ENCODE measurements at places on chromosomes 1 and 21.
A peak's percentile ranks its signal among the peaks of the same experiment; 100 is the strongest.

- no peak for DNase-seq
These were observed 30.0 kb downstream of the PODN start for GRCh38 chr1:53091841-53092645.

- DNase-seq, result no peak
These were observed 36.4 kb downstream of the BTG3 start for GRCh38 chr21:17576080-17576835.

DNA sequence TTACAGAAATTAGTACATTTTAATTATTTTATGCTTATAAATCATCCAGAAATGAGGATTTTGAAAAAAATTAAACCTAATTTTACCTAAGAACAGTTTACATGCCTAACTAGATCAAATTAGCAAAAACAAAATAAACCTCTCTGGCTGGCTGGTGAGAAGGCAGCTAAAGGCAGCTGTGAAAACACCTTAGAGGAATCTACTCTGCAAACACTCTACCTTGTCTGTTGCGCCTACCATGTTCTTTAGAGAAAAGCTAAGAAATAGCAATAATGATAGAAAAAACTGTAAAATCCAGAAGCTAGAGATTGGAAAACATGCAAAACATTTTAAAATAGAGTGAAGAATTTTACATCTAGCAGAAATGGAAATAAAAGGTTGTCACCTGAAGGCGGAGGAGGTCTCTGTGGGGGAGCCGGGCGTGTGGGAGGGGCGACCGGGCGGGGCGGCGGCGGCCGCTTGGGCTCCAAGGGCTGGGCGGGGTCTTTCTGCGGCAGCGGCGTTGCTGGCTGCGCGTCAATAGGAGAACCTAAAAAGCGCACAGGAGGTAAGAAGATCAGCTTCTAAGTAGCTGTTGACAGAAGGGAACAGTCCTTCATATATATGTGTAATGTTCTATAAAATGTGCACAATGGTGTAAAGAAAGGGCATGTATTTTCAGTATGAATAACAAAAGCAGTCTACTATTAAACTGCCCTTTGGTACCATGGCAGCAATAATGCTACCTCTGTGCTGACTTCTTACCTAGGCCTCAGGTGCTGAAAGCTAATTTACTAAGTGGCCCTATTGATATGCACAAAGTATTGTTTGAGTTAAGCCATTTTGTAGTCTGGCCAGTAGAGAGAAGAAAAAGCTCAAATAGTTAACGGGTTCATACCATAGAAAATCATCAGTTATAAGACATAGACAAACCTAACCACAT is 33.3 kb upstream of the CFAP298 start:
- DNase-seq, result peak; percentile 14

DNA sequence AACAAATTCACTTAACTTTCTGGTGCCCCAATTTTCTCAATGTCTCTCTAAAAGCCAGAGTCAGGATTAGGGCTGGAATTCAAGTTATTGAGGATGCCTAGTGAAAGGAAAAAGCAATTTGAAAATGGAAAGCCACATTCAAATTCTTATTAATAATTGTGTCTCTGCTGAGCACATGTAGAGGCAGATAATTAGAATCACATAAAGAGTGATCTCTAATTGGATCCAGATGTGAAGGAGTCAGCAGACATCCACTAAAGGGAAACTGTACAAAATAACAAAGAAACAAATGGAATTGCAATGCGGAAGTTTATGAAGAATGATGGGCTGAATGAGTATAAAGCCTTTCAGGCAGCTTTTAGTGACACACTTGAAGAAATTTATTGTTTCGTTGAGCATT is 482.6 kb downstream of the TTLL7 start:
- no peak for DNase-seq

GRCh38 chr1:172352435-172352834 is 68.0 kb upstream of the C1orf105 start:
- no peak for DNase-seq

DNA sequence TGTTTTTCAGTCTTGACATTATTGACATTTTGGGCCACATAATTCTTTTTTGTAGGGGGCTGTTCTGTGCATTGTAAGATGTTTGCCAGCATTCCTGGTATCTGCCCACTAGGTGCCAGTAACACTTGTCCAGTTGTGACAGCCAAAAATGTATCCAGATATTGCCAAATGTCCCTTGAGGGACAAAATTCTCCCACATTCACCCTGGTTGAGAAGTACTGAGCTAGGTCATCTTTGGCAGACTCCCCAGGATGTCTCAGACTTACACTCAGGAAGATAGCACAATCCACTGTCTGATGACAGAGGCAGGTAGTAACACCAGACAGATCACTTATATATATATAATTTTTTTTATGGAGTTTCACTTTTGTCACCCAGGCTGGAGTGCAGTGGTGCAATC is 5.9 kb downstream of the CD48 start:
- DNase-seq, result no peak

- DNase-seq, result no peak
These were observed 228.1 kb downstream of the OMA1 start for GRCh38 chr1:58318157-58319005.

GRCh38 chr1:29303201-29304024 is 67.1 kb downstream of the PTPRU start:
- DNase-seq, result no peak

DNA sequence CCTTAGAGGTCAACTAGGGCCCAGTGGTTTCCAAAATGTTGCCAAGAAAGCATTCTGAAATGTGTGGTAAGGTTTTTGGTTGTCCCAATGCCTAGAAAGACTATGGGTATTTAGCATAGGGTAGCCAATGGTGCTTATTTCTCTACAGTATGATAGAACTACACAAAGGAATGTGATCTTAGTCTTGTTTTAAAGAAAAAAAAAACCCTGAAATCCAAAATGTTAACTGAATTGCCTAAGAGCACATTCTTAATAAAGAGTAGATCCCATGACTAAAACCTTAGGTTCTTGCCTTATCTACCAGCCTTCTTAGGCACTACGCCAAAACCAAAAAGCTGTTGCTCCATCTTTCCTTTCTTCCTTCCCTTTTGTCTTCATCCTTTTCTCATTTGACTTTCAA is 428.2 kb downstream of the MRPL39 start:
- no peak for DNase-seq

- no peak for DNase-seq
These were observed 89.3 kb upstream of the QSOX1 start for GRCh38 chr1:180065408-180065807.

- no peak for DNase-seq
These were observed 21.6 kb downstream of the FAM151A start for GRCh38 chr1:54601730-54602129.

GRCh38 chr1:43828574-43828973 is 105.0 kb upstream of the ARTN start:
- DNase-seq, result no peak

DNA sequence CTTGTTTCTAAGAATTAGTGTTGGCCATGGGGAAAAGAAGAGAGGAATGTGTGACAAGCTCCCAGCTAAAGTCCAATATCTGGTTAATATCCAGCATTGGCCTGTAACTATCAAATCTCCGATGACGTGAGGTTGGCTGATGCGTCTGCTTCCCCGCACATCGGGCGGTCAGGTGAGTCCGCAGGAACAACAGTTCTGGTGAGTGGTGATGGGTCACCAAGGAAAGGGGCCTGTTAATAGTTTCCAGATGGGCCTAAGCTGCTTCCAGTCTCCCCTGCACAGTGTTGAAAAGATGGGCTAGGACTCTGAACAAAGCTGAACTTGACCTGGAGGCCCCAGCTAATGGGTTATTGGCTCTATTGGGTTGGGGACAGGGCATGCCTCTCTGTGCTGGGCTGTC is 193.1 kb upstream of the EDN2 start:
- DNase-seq, result no peak

- no peak for DNase-seq
These were observed 660.7 kb downstream of the PTPRU start for GRCh38 chr1:29896791-29897714.

- DNase-seq, result no peak
These were observed 16.0 kb upstream of the PDE9A start for GRCh38 chr21:42637267-42638041.

DNA sequence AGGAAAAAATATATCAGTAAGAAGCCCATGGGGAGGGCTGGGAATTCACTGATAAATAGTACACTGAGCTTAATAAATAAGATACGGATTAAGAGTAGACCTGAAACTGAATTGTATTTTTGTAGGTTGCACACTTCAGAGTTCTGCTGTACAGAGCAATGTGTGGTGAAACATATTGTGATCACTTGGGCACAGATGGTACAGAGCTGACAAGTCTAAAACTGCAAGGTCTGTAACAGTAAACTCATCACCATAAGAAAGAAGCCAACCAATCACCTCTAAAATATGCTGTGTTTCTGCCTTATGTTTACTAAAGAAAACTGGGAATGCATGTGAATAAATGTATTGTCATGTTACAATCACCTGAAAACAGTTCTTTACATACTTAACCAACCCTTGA is 360.7 kb downstream of the MRPL39 start:
- DNase-seq, result no peak

DNA sequence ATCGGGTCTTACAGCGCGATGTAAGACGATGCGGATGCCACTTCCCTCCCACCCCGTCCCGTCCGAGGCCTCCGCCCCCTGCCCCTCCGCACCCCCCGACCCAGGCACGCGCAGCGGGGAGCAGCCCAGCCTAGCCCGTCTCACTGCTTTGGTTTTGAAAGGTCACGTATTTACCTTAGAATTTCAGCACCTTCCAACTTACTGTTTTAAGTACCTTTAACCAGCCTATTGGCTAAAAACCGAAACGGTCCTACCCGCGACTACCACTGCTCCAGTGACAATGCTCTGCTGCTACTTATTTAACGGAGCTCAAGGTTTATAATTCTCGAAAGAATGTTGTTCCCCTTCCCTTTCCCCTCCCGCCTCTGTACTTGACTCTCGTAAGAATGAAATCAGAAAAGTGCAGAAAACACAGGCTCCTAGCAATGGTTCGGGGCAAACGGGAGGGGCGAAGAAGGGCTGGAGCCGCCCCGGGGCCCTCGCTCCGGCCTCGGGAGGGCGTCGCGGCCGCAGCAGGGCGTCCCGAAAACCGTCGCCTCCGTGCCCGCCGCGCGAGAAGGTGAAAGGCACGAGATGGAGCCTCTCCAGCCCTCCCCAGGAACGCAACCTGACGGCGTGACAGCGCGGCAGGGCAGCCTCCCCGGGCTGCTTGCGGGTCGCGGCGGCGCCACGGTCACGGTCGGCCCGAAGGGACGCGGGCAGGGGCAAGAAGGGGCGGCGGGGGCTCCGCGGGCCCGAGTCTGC is 667 bp downstream of the TMEM50B start:
- no peak for DNase-seq

GRCh38 chr1:79431340-79431739 is 424.8 kb upstream of the ADGRL4 start:
- no peak for DNase-seq

DNA sequence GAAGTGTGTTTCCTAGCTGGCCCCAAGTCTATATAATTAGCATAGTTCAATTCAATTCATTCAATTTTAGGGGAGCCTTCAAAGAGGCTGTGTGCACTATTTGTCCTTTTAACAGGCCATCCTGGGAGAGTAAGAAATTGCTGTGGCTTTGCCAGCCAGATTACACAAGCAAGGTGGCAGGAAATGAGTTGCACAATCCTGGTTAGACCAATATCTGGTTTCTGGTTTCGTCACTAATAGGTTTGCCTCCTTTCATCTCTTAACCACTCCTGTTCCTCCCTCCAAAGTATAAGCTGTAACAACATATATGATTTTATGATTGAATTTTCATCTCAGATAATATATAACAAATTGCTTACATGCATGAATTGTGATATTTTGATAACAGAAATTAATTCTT is 84.1 kb upstream of the NEGR1 start:
- DNase-seq, result no peak

DNA sequence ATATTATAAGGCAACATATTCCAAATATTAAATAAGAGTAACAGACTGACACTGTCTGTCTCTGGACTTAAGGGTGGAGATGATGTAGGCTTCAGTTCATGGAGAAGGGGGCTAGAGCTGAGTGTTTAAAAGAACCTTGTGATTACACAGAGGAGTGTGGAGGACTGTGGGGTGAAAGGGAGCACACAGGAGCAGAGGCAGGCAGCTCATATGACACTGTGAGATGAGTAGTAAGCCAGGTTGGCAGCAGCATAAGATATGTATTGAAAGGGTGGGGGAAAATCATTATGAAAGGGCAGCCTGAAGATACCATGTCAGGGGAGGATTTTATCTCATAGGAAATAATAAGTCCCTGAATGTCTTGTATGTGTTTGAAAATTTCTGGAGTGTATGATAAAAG is 104.5 kb downstream of the AK5 start:
- DNase-seq, result no peak

GRCh38 chr1:28506907-28507246 is 1.0 kb downstream of the RCC1 start:
- no peak for DNase-seq
